ENCODE measurements at places on chromosomes 1 and 21. TPM values are rescaled to one million over a fixed set of nuclear protein-coding genes. Genes with fewer than 3 reads are reported as not detected.

WNT2B gene
- 0.80 TPM for total RNA-seq

- no peak for DNase-seq
Observed at GRCh38 chr1:210003501-210003900, 65.5 kb downstream of the SYT14 start.

DNA sequence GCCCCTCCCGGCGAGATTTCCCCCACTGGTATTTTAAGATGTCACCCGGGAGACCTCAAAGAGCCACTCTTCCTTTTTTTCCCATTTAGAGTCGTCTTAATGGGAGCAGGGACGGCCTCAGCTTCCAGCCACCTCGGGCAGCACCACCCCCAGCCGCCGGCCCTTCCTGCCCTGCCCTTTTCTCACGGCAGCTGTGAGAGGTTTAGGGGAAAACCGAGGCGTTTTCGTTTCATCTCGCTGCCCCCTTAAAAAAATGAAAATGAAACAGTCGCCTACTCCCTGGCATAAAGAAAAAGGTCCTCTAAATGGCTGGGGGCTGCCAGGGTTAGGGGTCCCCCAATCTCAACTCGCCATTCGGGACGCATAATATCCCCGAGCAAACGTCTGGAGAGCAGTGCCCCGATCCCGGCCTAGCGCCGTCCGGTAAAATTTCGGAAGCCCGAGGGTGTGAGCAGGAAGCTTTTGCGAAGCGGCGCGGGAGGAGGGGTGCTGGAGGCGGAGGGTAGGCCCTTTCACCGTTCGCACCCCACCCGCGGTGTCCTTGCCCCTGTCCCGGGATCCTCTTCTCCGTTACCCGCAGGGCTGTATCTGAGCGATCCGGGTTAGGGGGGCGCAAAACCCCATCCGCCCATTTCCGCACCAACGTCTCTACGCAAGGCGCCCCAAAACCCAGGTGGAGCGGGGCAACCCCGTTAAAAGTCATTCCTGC is 1.2 kb downstream of the RUNX3 start:
- DNase-seq, result no peak

- no peak for DNase-seq
Observed at GRCh38 chr1:148353461-148354283, 129.4 kb downstream of the PPIAL4G start.

- no peak for DNase-seq
Observed at GRCh38 chr1:99062192-99062591, 57.5 kb upstream of the PLPPR5 start.

DNA sequence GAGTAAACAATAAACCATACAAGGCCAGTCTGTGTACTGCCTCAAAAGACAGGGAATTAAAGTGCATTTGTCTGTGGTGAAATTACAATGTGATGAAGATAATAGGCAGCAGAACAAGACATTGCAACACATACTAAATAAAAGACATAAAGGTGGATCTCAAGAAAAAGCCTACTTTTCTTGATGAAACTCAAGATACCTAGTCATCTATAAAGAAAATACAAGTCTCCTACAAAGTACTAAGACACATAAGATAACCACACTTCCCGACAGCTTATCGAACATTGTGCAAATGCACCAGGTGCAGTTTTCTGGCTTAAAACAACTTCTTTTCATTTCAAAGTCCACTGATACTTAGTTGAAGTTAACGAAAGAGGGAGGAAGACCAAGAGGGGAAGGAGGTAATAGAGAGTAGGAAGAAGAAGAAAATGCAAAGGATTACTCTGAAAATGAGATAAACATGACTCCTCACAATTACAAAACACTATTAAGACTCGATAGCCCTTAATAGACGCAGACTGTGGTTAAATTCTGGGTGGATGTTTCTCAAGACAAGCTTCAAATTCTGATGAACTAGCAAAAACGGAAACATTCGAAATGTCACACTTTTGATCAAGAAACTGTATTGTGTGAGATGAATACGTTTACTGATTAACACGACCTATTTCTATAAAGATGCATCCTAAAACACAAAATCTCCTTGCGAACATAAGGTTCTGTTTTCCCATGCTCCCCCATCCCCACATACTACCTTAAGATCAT is 2.0 kb downstream of the HNRNPR start:
- no peak for DNase-seq

- no peak for DNase-seq
Observed at GRCh38 chr1:244665771-244666217, 12.9 kb downstream of the DESI2 start.

Data from epithelial cell of proximal tubule (primary cell).